ENCODE measurements at places on chromosomes 12 and 14.

DNA sequence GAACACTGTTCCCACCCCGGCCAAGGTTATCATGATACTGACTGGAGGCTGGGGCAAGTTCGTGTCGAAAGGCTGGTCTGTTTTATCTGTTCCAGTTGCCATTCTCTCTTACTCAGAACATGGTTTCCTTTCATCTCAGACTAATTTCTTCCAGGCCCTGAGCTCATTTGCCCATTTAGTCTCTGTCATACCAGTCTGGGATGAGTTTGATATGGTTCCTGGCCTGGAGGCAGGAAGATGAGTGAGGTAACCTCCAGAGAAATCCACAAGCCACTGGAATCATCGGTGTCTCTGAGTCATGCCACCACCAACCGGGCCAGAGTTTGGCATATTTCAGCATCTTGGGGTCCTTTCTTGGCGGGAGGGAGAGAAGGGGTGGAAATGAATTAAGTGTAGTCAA lies 114.7 kb downstream of the NTF3 start:
- no peak for DNase-seq

- DNase-seq, result no peak
Measured at GRCh38 chr12:87509237-87509820, 519.9 kb downstream of the C12orf50 start.

DNA sequence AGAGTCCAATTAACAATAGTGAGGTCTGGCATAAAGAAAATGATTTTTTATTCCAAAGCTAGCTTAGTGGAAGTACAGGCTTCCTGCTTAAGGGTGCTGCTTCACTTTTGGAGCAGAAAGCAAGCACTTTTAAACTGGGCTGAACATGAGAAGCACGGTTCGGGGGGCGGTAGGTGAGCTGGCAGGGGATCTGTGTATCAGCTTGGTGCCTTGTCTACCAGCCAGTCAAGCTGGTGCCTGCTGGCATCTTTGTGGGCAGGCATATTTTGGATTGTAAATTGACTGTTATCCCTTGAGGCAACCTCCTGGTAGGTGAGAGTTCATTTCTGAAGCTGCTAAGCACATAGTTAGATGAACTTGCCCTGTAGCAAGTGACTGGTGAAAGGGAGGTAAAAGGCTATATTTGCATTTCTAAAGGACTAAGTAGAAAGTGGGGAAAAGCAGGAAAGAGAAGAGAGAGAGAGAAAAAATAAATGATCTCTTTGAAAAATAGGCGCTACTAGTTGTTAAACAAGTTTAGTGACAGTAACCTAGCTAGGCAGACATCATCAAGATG lies 121.1 kb upstream of the SYT10 start:
- no peak for DNase-seq

DNA sequence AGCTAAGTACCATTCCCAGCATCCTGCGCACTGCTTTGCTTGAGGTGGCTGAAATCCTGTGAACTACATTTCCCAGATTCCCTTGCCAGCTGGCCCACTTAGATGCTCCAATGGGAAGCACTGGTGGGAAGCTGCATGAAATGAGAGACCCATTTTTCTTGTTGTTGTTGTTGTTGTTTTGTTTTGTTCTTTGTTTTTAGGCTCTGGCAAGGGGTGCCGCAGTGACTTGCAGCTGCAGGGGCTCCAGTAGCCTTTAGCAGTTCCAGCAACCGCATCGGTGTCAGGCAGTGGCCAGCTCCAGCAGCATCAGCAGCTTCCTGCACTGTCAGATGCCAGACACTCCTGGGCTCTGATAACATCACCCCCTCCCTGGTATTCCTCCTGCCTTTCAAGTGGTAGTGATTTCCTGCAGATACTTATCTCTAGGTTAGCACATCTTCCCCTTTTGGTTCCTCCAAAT lies 8.8 kb upstream of the EGLN3 start:
- DNase-seq, result no peak

DNA sequence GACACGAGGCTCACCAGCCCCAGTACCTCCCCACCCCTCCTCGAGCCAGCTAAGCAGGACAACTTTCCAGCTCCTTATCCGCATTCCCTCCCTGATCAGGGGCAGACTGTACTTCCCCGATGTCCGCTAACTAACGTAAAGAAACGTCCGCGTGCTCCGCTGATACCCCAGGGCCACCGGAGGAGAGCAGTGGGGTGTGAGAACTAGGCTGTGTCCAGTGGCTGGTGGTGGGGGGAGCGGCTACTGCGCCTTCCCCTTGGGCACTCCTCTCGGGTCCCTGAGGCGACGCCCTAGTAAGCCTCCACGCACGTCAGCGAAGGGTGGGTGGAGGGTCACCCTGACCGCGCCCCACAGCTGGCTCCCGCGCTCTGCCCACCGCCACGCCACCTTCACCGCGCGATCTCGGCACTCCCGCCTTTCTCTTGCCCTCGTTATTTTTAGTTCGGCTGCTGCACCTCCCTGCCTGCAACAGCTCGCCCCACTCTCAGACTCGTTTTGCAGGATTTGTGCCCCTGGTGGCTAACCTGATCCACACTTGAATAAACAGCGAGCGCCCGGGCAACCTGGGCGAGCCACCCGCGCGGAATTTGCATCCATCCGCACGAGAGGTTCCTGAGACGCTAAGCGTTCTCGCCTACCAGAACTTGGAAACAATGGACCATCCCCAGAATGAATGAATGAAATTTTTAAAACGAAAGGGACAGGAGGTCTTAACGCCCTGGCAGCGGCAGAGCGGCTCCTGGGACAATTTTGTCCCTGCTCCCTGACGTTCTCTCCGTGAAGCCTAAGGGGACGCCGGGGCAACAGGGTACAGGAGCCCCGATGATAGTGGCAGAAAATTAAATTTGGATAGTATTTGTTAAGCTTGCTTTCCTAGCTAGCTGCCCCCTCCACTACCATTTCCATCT lies 6.9 kb upstream of the BMP4 start:
- DNase-seq, result peak; percentile 48

Data from left ventricle myocardium superior (tissue), 1 donor.